ENCODE measurements at places on chromosomes 2 and 18. TPM values are rescaled to one million over a fixed set of nuclear protein-coding genes. Genes with fewer than 3 reads are reported as not detected.

GRCh38 chr2:102357937-102358336, 2.3 kb downstream of the IL18R1 start:
- no peak for DNase-seq

GRCh38 chr2:36680012-36680411, 16.5 kb upstream of the VIT start:
- no peak for DNase-seq

- DNase-seq = no peak
Measured at GRCh38 chr2:25088817-25089516, 47.1 kb downstream of the EFR3B start.

DNA sequence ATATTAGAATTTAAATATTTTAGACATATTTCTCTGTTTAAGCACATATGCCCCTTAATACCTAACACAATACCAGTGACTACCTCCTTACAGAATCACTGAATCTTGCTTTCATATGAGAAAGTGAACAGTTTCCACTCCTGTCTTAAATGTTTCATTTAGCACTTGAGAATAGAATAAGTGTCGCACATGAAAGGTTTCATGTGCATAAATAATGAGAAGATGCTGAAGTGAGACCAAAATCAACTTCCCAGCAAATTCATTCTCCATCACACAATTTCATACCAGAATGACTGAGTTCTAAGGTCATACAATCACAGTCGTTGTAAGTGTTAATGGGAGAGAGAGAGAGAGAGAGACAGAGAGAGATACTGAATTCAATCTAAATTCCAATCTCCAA, 51.2 kb downstream of the ATIC start:
- DNase-seq = no peak

- no peak for DNase-seq
Measured at GRCh38 chr2:54988612-54989011, 61.6 kb downstream of the RTN4 start.

DNA sequence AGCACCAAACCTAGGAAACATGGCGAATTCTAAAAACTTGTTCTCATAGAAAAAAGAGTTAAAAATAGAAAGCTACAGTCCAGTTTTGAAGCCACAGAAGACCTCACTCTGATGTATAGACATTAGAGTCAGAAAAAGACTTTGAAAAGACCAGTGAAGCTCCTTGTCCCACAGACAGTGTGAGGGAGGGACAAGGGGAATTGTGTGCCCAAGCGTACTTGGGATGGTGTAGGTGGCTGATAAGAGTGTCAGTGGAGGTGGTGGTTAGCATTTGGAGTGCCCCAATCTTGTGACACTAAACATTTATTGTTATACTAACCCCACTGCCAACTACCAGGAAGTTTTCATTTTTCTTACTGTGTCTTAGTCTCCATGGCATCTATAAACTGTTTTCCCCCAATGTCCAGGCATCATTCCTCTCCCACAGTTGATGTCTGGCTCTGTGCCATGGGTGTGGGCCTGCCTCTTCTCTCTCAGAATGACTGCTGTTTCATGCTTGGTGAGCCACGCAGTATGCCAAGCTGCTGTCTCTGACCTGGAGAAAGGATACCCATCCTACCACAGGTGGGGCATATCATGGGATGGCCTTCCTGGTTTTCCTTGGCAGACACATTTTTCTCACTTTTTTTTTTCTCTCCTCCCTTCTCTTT, 161.4 kb downstream of the RPIA start:
- DNase-seq = no peak

- DNase-seq = no peak
Measured at GRCh38 chr2:227623226-227623625, 5.9 kb downstream of the SCYGR4 start.

EPG5 gene
- total RNA-seq = 38.8 TPM

ASXL3 gene
- 1.4 TPM for total RNA-seq

CD8B2 gene
- total RNA-seq = 0.21 TPM

LYPD6 gene
- total RNA-seq = 0.47 TPM

SKOR2 gene
- total RNA-seq = not detected

CYP1B1 gene
- total RNA-seq = 67.0 TPM

DSC1 gene
- total RNA-seq = not detected

CD8B gene
- 1.5 TPM for total RNA-seq

SIX2 gene
- 0.38 TPM for total RNA-seq

Data from lower lobe of right lung (tissue), 2 donors.